Cortex of kidney (tissue), 1 donor: ENCODE measurements at places on chromosomes 7 and 10.

- DNase-seq, result no peak
These were observed 520 bp downstream of the FAM20C start for GRCh38 chr7:192701-193480.

GRCh38 chr10:49571388-49571787 is 32.5 kb upstream of the ERCC6 start:
- DNase-seq, result no peak

GRCh38 chr10:86251426-86251825 is 115.2 kb downstream of the GRID1 start:
- no peak for DNase-seq

DNA sequence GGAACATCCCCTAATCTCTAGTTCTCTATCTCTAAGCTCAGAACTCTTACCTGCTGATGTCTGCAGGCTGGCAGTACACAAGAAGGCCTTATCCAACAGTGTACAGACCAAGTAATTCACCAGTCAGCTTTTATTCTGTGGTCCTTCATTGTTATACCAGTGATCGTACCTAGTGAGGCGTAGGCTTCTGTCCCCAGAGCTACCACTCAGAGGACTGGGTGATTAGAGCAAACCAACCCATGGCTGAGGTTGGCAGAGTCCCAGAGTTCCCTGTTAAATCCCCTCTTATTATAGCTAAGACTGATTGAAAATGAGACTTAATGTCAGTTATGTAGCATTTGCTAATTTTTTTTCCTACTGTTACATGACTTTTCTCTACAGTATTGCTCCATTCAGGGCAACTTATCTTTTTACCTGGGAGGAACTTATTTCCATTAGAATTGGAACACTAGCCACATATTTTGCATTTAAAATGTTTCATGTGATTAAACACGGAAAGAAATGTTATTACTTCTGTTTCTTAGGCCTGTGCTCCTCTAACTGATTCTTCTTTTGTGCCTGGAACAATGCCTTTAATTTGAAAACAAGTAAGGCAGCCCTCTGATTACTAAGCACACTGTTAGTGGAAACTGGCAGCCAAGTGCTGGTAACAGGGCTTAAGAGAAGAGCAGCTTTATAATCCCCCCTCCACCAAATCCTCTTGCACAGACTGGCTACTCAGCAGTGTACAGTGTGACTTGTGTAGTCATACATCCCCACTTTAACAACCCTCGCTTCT is 127.2 kb downstream of the LRRC4 start:
- DNase-seq, result no peak

DNA sequence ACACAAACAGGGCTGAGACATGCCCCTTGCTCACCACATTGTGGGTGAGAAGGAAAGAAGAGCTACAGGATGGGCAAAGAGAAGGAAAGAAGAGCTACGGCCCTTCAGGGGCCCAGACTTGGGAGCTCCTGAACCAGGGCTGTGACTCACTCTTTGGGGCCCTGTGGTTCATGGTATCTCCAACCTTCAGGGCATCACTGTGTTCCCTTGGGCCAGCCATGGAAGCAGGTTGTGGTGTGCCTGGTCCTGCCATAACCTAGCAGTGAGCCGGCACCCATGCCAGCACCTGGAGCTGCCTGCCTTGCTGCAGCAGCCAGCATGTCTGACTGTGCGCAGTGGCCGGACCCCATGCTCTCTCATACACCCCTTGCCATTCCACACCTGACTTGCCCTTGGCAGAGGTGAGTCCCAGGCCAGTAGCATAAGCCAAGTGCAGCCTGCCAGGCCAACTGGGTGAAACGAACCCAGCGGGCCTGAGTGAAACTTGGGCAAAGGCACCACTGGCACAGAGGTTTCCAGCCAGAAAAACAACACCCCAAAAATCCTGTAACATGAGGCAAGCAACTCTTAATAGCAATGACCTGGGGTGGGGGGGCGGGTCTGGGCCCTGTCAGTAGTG is 89.0 kb upstream of the CACUL1 start:
- no peak for DNase-seq

GRCh38 chr7:144519925-144520324 is 116.4 kb upstream of the NOBOX start:
- DNase-seq, result no peak

DNA sequence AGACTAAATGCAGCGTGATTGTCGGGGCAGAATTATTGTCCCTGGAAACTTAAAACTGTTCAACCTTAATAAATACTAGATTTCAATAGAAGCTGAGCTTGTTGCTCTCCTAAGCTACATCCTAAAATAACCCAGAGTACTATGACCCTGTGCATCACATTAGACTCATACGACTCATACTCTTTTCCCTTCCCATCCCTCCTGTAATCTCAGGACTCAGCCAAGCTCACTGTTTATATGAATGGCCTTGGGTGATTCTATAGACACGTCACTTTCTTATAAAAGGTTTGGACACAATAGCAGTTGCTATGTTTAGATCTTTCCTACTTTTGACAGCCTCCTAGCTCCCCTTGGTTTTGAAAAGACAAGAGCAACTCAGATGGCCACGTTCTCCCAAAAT is 17.2 kb downstream of the TCF7L2 start:
- no peak for DNase-seq

DNA sequence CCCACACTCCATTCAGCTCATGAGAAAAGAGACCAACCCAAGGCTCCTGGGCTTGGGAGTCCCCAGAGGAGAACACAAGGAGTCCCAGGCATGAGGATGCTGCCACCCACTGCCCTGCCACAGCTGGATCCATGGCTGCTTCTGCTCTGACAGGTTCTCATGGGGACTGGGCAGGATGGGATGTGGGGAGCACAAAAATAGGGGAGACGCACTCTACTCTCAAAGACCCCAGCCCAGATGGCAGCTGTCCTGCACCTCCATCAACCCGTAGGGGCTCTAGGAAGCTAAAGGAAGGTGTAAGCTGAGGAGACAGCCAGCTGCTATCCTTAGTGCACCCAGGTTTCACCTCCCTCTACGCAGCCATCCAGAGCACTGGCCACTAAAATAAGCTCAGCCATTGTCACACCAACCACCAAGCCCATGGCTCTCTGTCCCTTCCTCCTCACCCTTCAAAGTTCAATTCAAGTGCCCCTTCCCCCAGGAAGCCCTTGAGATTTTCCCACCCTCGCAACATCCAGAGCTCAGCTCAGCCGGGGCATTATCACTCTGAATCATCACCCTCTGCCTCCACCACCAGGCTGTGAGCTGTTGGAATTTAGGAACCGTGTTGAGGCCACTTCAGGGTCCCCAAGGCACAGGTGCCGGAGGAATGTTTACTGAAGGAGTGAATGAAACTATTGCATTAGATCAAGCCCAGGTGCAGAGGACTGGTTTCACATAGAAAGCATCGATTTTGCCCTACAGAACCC is 142.1 kb downstream of the GRID1 start:
- DNase-seq, result no peak
